Activated CD4-positive, CD25-positive, alpha-beta regulatory T cell (primary cell): ENCODE measurements at places on chromosomes 12 and 14.

- no peak for DNase-seq
Observed at GRCh38 chr12:42483521-42483790, 106.1 kb downstream of the PRICKLE1 start.

DNA sequence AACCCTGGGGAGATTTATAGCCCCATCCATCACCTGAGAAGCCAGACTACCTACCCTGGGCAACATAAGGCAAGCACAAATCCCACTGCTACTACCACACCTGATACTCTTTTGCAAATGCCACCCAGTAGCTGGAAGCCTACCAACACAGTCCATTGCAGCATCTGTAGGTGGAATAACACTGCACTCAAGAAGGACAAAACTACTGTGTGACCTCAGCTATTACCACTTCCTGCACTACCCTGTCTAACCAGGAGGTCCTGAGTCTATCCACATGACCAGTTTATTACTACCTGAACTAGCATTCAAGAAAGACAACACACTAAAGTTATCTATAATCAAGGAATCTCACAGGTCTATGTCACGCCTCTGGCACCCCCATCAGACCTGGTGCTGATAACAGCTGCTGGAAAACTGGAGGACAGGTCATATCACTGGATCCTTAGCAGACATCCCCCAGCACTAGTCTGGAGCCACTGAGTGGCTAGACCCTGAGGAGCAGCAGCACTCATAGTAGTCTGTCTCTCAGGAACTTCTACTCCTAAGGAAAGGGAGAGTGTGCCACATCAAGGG, 2.9 kb upstream of the CLEC1A start:
- DNase-seq: no peak

GRCh38 chr14:25756876-25757275, 706.9 kb upstream of the STXBP6 start:
- DNase-seq: no peak

GRCh38 chr12:116165036-116165425, 112.5 kb downstream of the MED13L start:
- DNase-seq: no peak

DNA sequence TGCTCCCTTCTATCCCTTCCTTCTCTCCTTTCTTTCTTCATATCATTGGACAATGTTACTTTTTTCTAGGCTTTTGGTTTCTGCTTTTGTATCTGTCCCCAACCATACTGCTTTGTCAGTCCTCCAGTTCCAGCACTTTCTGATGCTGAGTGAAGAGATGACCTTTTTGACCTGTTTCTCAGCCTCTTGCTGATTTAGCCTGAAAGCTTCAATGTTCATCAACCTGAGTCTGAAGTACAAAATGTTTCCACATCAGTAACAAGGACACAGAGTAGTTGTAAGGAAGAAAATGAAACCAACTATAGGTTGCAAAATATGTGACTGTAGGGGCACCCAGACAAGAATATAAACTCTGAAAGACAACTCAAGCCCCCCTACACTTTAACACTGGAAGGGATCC, 25.2 kb upstream of the AKAP6 start:
- DNase-seq: no peak

DNA sequence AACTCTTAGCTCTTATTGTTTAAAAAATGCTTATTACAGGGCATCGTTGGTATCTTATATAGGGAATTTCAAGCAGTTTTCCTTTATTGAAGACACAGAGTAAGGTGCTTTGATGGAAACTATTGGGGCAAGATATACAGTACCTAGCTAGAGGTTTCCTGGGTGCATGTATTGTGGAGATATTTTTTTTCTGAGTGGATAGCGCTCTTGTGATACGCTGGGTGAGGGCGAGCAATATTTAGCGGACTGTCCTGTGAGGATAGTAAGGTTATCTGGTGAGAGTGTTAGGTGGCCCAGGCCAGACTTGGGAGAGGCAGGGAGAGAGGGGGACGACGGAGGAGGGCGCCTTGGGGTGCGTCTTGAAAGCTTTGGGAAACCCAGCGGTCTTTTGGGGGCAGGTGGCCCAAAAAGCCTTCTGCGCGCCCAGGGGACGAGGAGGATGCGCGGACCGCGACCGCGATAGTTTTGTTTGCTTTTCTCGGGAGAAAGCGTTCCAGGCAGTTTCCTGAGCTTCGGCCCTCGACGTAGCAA, 596 bp upstream of the BICD1 start:
- DNase-seq: no peak
